DMS 273 treated with DMSO at 0.1 percent for 48 hours (cell line): ENCODE measurements at places on chromosomes 11 and 22.

DNA sequence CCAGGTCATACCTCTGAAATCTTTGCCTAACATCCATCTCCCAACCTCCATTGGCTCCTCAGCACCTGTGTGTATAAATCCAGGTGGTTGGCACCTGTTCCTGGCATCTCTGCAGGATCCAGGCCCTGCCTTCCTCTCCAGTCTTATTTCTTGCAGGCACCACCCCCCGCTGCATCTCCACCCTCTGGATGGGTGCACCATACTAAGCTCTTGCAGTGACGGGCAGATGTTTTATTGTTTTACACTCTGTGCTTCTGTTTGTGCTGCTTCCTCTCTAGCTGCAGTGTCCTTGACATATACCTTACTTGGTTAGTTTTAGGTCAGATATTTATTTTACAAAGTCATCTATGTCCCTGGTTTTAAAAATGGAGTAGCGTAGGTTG is 102.6 kb downstream of the TBC1D22A start:
- DNase-seq, result no peak

GRCh38 chr11:123581651-123582399 is 72.6 kb downstream of the SCN3B start:
- no peak for DNase-seq

DNA sequence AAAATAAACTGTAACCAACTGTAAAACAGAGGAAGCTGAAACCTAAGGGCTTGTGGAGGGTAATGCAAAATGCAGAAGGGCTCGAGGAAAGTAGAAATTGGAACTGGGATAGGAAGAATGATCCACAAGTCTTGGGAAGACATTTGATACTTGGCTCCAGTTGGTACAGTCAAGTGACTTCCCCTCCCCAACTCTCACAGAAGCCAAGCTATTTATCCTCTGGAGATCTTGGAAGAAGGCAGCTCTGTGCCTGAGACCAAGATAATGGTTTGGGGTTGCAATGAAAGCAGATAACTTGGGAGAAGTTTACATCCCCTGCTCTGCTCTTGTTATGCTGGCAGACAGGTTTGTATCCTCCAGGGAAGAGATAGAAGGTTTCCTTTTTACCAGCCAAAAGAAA is 198.9 kb upstream of the ZC3H12C start:
- no peak for DNase-seq

- no peak for DNase-seq
Measured at GRCh38 chr22:36881504-36882245, 20.9 kb downstream of the NCF4 start.

DNA sequence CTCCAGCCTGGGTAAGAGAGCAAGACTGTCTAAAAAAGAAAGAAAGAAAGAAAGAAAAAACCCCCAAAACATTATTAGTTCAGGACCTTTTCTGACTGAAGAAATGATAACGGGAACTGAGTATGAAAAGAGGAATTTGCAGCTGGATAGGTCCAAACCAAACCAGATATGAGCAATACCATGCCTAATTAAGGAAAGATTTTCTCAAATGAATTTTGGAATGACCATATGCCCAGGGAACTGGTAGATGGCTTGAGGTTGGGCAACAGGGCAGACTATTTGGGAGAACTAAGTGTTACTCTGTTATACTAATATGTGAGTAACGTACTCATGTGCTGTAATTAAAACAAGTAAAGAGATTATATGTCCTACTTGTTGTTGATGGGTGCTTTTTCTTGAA is 186.1 kb downstream of the TMEM135 start:
- no peak for DNase-seq

- DNase-seq, result no peak
Measured at GRCh38 chr11:32062540-32062939, 28.3 kb upstream of the RCN1 start.

DNA sequence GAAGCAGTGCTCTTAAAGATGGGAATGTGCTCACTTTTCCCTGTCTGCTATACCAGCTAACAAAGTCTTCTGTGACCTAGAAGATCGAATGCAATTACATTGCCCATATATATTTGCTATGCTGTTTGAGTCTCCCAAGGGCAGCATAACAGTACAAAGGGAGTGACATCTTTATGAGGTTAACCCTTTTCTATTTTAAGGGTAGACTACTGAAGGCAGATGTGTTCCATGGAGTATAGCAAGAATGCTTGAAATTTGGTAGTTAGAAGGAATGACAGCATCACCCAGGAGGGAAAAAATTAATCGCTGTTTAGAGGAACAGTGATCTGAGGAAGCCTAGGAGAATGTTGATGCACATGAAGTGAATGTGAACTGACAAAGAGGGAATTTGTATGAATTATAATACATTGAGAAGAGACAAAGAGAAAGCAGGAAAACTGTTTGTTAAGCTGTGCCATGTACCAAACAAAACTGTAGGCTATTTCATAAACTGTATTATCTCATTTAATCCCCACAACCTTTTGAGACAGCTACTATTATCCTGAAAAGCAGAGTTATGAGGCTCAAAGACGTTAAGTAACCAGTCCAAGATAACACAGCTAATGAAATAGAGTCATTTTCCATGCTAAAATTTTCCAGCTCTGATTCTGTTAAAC is 13.0 kb downstream of the MAML2 start:
- DNase-seq, result no peak

GRCh38 chr11:77529685-77530084 is 55.8 kb upstream of the PAK1 start:
- no peak for DNase-seq

GRCh38 chr22:39808081-39808480 is 85.5 kb downstream of the ENTHD1 start:
- no peak for DNase-seq

GRCh38 chr11:39780131-39780530 is 1679.3 kb downstream of the LRRC4C start:
- DNase-seq, result no peak

GRCh38 chr11:30174265-30175020 is 56.4 kb upstream of the FSHB start:
- no peak for DNase-seq

DNA sequence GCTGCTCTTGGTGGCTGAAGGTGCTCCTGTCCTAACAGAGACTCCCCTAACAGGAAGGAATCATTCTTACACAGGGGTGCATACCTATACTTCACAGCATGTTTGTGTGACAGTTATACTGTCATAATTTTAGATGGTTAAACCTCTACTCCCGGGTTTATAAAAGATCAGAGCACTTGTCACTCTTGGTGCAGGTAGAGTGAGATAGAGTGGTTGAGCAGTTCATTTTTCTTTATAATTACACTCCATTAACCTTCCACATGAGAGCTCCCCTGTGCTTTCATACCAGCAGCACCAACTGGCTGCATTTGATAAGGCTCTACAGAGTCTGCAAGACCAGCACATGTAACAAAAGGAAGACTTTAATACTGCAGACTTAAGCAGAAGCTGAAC is 72.9 kb downstream of the LARGE2 start:
- no peak for DNase-seq

- no peak for DNase-seq
Measured at GRCh38 chr11:72850832-72851231, 36.6 kb downstream of the ATG16L2 start.

- DNase-seq, result no peak
Measured at GRCh38 chr11:116130122-116130521, 625.9 kb upstream of the CADM1 start.

GRCh38 chr22:18056161-18056666 is 21.6 kb upstream of the PEX26 start:
- DNase-seq, result no peak

DNA sequence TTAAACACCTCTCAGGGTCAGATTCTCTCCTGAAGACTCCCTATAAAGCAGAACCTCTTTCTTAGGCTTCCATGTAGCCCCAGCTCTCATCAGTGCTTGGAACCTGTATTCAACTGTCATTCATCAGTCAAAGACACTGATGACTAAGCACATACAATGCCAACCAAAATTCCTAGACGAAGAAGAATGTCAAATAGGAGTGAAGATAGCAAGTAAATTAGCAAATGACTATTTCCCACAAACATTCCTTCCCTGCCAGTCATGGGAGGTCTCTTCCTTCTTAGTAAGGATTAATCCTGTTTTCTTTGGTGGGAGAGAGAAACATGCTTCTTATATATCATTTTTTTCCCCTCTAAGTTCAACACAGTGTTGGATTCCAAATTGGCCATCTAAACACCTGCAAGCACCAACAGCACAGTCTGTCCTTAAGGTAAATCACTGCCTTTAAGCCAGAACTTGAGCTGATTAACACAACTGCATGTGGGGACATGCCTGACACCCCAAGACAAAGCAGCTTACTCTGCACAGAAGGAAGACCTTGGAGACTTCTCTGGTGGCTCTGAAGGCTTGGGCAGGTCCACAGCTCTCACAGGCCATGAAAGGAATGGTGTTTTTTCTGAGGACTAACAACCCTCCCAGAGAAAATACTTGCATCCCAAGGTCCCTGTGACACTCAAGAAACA is 47.5 kb upstream of the ME3 start:
- no peak for DNase-seq

GRCh38 chr11:95895815-95896214 is 28.1 kb downstream of the MTMR2 start:
- no peak for DNase-seq

GRCh38 chr11:61769169-61769920 is 16.9 kb downstream of the MYRF start:
- no peak for DNase-seq

GRCh38 chr22:30823015-30823370 is 128.3 kb downstream of the OSBP2 start:
- no peak for DNase-seq

DNA sequence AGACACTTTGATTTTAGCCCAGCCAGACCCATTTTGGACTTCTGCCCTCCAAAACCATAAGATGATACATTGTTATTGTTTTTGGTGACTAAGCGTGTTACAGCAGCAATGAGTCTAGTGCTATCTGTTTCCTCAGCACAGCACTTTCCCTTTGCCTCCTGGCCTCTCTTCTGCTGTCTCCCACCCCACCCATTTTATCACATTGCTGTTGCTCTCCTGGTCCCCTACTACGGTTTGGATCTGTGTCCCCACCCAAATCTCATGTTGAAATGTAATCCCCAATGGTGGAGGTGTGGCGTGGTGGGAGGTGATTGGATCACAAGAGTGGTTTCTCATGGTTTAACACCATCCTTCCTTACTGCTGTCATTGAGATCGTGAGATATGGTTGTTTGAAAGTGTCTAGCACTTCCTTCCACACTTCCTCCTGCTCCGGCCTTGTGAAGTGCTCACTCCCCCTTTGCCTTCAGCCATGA is 59.8 kb upstream of the CD82 start:
- DNase-seq, result no peak

DNA sequence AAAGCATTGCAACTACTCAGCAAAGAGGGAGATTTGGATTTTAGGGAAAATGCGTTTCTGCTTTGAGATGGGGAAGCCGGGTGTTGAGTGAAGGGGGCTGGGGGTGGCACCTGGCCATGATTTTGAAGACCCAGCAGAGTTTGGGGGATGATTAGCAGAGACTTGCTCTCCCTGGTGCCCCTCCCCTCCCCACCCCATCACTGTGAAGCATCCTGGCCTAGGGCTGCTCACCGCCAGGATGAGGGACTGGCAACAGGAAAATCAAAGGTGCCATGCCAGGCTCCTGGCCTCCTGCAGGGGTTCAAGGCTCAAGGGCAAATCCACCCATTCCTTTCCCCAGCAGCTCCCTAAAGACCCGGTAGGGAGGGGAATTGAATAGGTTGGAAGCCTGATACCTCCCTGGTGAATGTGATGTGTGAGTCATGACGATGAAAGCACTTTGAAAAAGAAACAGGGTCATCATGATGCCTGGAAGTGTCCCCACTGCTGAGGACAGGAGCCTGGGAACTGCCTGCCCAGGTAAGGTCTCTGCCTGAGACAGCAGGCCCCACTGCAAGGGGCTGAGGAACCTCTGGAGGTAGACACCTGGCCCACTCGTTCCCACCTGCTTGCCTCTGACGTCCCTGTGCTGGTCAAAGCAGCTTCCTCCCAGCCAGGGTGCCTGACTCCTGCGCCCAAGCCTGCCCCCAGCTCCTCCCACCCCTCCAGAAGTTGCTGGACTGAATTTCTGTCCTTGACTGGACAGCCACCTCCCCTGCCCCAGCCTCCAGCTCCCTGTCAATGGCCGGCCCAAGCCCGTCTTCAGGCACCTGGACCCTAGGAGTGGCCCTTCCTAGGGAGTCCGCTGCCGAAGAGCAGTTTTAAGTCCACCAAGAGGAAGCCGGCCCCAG is 1.7 kb downstream of the CHST1 start:
- DNase-seq, result no peak

- DNase-seq, result no peak
Measured at GRCh38 chr11:102810950-102811660, 13.1 kb upstream of the MMP1 start.

DNA sequence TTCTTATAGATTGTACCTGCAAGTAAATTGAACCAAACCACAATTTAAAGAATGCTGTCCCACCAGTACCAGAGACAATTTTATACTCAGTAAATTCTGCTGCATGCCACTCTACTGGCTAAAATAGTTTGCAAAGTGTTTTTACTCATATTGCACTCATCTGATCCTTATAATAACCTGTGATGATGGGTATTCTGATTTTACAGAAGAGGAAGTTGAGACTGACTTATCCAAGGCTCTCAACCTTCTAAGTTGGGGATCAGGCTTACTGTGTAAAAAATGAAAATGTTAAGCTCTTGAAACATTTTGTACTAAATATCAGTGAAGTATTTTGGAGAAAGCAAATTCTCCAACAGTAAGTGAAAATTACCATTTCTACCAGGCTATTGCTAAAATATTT is 37.9 kb downstream of the RNF169 start:
- no peak for DNase-seq

GRCh38 chr11:45145379-45146071 is 914 bp upstream of the PRDM11 start:
- DNase-seq, result no peak

- DNase-seq, result no peak
Measured at GRCh38 chr22:27393371-27393770, 408.2 kb downstream of the MN1 start.

- peak; percentile 68 for DNase-seq
Measured at GRCh38 chr11:107719557-107720302, 7.9 kb upstream of the SLN start.

DNA sequence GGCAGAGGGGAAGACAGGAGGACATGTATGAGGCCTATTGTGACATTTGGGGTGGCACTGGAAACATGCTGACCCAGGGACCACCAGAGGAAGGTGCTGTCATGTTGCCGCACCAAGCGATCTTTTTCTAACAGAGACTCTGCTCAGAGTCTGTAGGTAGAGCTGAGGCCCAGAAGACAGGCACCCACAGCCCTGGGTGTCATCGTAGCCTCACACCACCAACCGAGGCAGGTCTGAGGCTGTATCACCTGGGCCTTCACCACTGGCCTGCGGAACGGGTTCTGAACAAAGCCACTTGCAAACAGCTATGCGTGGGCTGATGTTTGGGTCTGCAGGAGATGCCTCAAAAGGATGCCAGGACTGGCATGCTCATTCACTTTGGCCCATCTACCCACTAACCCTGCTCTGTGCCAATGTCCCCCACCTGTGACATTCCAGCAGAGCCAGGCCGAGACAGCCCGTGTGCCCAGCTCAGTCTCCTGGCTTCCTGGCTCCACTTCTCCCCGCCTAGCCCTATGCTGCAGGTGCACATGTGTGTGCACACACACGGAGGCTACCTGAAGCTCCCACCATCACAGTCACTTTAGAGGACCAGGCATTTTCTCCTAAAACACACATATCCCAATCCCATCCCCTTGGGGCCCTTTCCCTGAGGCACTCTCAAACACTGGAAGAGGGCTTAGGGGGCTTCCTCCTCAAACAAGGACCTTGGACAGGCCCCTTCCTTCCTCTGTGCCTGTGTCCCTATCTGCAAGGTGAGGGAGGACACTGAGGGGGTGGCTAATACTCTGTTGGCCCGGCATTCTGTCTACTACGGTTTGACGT is 3.6 kb downstream of the TRIM29 start:
- no peak for DNase-seq

GRCh38 chr11:112880495-112880894 is 80.7 kb upstream of the NCAM1 start:
- no peak for DNase-seq

- DNase-seq, result no peak
Measured at GRCh38 chr11:118918128-118918685, 7.5 kb downstream of the BCL9L start.
